ENCODE measurements at places on chromosomes 6 and 20.

- peak; percentile 74 for DNase-seq
These were observed 815.5 kb upstream of the SLC35B3 start for GRCh38 chr6:9250852-9251251.

- no peak for DNase-seq
These were observed 568.7 kb upstream of the RNF217 start for GRCh38 chr6:124393536-124393935.

DNA sequence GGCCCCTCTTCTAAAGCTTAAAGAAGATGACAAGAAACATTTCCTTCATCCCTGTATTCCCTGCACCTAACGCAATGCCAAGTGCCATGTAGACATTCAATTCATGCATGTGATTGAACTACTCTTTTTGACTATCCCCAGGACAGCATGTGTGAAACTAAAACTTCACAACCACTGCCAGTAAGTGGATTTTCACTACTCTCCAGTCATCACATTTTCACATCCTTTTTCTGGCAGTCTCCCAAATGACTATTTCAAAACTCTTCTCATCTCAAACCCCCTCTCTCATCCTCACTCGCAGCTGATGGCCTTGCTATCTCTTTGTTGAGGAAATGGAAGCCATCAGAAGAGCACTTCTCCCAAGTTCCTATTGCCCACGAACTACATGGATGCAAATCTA is 122.6 kb downstream of the OPRM1 start:
- no peak for DNase-seq

DNA sequence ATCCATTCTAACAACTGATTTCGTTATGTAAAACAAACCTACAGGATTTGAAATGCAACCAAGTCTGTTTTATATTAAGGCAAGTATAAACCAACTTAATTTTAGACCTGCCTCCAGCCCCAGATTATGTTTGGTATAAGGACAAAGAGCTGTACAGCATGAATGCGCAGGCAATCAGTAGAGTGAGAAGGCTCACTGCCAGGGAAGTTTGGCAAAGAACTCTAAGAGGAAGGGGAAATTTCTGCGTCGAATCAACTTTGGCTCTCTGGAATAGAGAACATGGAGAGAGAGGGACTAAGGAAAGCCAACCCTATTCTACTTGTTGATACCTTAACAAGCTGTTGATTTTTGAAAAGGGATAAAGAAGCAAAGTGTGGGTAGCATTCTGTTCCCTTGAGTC is 96.9 kb upstream of the FOXO3 start:
- DNase-seq = no peak

DNA sequence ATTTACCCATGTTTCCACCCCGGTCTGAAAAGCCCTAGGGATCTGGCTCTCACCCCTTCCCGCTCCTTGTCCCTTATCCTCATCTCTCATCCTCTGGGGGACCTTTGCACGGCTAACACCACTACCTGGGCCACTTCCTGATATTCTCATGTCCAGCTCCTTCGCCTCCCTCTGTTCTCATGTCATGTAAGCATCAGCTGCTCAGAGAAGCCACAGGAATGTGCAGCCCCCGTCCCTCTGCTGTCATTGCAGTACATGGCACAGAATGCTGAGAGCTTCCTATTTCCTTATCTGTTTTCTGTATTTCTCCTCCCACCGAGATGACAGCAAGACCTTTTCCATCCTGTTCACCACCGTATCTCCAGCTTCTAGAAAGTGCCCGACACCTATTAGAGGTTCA is 102.4 kb downstream of the MTHFD1L start:
- no peak for DNase-seq

DNA sequence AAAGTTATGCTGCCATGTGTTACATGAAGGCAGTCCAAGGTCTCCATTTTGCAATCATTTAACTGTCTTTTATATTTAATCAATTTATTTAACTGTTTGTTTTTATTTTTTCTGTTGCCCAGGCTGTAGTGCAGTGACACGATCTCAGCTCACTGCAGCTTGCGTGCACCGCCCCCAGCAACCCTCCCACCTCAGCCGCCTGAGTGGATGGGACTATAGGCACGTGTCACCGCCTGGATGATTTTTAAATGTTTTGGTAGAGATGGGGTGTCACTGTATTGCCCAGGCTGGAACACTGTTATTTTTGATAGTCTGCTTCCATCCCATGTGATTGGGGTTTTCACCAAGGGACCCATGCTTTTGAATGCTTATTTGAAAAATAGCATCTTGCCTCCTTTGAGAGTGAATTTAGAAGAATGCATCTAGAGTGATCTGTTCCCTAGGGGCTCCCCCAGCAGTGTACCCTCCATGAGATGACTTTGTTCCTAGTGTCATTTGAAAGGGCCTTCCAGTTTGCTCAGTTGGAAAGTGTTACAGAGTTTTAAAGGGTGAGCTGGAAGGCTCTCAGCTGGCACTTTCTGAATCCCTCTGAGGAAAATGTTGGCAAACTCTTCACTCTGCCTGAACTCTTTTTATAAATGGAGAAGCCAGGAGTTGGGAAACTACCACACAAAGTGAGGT is 143.4 kb downstream of the JARID2 start:
- no peak for DNase-seq

DNA sequence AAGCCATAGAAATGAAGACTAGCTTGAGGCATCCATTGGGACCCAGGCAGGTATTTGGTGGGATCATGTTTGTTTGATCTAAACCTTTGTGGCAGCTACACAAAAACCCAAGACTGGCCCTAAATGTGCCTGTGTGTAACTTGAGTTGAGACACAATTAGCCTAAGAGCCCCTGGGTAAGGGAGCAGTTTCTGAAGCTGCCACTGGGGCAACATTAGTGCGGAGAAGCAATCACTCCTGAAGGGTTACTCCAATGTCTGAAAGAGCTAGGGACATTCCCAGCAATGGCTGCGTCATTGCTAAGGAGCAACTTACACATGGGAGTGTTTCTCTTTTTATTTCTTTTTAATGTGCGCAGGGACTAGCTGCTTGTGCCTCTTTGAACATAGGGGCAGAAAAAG is 67.9 kb upstream of the EEF1E1 start:
- DNase-seq = no peak

DNA sequence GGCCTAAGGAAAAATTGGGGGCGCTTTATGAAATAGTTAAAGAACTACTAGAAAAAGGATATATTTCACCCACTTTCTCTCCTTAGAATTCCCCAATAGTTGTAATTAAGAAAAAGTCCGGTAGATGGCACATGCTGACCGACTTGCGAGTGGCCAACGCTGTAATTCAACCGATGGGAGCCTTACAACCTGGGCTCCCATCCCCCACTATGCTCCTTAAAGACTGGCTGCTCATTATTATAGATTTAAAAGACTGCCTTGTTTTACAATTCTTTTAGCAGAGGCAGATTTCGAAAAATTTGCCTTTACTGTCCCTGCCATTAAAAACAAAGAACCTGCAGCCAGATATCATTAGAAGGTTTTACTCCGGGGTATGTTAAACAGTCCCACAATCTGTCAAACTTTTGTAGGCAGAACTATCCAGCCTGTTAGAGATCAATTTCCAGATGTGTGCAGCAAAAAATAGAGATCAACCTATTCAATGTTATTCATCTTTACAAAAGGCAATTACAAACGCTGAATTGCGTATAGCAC is 58.5 kb upstream of the PRSS16 start:
- DNase-seq = peak; percentile 82

DNA sequence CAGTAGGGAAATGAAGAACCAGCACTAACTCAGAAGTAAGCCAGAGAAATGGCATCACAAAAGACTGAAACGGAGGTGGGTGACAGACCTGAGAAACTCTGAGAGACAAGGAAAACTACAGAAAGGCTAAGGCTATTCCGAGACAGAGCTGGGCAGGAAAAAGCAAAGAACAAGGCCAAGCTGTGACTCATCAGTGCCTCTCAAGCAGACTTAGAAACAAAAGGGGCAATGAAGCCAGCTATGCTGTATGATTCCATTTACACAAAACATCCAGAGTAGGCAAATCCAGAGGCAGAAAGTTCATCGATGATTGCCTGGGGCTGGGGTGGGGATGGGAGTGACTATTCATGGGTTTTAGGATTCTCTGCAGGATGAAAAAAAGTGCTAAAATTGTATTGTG is 50.0 kb downstream of the SLC23A2 start:
- peak; percentile 65 for DNase-seq
